Motor neuron (in vitro differentiated cells): ENCODE measurements at places on chromosomes 2 and 18.
A peak's percentile ranks its signal among the peaks of the same experiment; 100 is the strongest.

- peak; percentile 27 for ATAC-seq
Observed at GRCh38 chr2:124241-124880, 78.1 kb upstream of the FAM110C start.

DNA sequence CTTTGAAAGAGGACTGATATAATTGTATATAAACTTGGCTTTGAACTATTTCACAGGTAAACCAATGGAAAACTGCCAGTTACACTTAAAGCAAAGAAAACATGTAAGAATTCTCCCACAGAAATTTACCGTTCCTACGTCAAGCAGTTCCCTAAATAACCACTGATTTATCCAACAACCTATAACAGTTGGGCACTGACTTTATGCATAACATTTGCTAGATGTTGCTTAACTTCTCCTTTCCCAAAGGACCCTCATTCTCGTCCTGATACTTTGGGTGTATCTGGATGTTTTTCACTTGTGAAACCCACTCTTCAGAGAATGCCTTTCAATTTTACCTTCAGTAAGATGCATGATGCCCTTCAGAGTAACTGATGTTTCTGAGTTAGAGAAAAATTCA is 43.8 kb downstream of the STAT1 start:
- ATAC-seq: no peak

DNA sequence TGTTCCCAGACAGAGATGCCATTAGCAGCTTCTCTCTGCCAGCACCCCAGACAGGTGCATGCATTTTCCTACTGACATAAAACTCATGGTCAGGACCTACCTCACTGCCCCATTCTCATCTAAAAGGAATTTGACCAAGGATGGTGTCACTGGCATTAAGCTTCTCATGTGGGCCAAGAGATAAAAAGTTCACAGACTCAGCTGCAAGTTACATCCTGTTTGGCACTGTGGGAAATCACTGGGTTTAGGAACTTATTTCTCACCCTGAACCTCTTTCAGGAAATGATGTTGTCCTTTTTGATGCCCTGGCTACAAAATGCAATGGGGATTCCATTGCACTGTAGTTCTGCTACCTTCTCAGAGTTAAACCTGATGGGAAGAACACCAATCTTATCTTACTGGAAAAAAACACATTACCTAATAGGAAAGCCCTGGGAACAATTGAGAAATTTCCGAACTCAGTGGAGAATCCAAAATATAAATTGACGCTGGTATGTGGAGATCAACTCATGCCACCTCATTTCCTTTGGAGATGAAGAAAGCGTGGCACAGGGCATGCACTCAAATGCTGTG is 252.1 kb upstream of the COPS8 start:
- no peak for ATAC-seq

DNA sequence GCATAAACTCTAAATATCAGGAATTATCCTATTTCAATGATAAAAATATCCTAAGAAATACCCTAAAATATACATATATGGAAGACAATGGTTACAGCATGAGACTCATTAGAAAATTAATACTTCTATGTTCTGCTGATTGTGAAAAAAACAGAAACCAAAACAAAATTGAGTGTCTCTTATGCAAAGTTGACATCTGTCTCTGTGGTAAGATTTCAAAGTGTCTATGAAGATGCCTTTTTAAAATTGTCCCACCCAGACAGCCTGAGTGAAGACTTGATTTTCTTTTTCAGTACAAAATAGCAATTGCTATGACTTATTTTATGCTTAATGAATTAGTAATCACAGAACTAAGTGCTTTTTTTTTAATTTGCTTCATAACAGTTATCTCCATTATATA is 1368.4 kb upstream of the LRRTM1 start:
- ATAC-seq: no peak

- peak; percentile 77 for ATAC-seq
Observed at GRCh38 chr2:124027182-124027581, 2.1 kb downstream of the CNTNAP5 start.

DNA sequence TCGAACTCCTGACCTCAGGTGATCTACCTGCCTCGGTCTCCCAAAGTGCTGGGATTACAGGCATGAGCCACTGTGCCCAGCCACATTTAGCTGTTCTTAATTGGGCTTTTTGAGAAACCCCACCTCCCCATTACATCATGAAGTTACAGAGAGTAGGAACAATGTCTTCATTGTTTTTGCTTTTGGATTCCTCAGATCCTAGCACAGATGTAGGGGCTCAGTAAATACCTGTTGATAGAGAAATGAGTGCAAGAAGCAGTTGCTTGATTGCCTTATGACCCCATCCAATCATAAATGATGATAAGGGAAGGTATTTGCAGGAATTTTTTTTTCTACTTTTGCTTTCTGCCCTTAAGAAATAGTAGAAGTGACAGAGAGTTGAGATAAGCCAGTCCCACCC is 25.4 kb downstream of the GREB1L start:
- ATAC-seq: no peak

GRCh38 chr2:54585136-54585733 is 129.1 kb downstream of the SPTBN1 start:
- no peak for ATAC-seq

DNA sequence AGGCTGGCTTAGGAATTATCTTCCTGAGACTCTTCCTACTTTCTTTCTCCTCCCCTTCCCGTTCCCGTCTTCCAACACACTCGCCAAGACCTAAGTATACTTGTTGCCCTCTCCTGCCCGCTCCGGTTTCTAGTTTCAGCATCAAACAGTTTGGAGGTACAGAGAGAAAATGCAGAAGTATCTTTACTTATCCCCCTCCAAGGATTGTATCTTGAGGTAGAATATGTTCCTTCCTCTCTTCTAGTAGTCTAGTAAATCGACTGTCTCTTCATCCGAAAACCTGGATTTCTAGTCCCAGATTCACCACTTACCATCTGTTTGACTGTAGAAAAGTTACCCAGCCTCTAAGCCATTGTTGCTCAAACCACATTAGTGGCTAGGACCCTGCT is 755 bp downstream of the EIF4E2 start:
- ATAC-seq: no peak

GRCh38 chr2:27606611-27607010 is 22.2 kb downstream of the CCDC121 start:
- no peak for ATAC-seq

GRCh38 chr2:130790804-130791616 is 35.7 kb downstream of the AMER3 start:
- peak; percentile 94 for ATAC-seq

- ATAC-seq: no peak
Observed at GRCh38 chr18:44805176-44805575, 124.5 kb downstream of the SETBP1 start.

- no peak for ATAC-seq
Observed at GRCh38 chr2:54954705-54955357, 95.4 kb downstream of the RTN4 start.

GRCh38 chr18:56468396-56468795 is 170.0 kb downstream of the TXNL1 start:
- no peak for ATAC-seq

- ATAC-seq: no peak
Observed at GRCh38 chr2:168543037-168543436, 87.0 kb downstream of the CERS6 start.

GRCh38 chr2:8322634-8323033 is 359.2 kb upstream of the ID2 start:
- ATAC-seq: no peak

GRCh38 chr2:118014492-118014824 is 588 bp upstream of the CCDC93 start:
- ATAC-seq: no peak

DNA sequence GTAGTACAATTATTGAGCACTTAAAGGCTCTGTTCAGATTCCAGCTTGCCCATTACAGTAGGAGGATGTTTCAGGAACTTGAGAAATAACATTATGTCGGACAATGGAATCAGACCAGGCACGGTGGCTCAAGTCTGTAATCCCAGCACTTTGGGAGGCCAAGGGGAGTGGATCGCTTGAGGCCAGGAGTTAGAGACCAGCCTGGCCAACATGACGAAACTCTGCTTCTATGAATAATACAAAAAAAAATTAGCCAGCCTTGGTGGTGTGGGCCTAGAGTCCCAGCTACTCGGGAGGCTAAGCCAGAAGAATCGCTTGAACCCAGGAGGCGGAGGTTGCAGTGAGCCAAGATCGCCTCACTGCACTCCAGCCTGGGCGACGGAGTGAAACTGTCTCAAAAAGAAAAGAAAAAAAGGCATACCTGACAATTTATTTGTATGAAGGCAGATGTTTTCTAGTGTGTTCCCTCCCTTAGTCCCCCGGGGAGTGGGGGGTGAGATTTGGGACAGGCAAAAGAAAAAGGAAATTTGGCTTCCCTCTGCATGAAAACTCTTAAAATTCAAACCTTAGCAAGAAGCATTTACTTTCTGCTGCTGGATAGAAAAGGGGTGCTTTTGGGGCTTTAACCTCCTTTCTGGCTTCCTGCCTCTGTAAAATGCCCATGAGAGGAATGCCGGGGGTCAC is 13.7 kb upstream of the ZNF532 start:
- no peak for ATAC-seq

DNA sequence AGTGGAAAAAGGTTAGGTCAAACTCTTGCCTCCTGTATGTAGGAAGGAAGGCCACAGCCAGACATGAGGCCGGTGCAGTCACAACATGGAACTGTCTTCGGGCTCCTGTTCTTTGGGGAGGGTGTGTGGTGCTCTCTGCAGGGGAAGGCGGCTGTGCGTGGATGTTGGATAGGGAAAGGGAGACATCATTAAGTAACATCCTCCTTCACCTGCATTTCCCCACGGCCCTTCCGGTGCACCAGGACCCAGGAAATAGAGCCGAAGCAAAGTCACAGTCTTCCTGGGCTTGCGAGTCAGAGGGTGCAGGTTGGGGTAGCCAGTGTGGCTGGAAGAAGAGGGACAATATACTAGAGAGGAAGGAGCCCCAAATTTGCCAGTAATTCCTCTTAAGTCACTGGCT is 78.9 kb upstream of the SMAD7 start:
- ATAC-seq: no peak

DNA sequence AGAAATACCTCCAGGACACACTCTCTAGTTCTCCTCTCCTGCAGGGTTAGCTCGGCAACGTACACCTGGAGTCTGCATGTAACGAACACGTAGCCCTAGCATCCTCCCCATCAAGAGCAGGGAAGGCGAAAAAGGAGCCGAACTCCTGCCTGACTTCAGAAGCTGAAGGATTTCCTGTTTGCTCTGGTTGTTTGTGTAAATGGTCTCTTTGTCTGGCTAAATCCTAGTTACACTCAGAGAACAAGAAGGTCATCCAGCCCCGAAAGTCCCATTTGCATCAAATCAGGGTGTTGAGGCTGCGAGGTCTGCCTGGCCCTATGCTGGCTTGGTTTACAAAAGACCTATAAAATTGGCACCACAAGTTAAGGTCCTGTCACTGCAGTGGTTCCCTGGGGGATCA is 66.4 kb upstream of the POMC start:
- ATAC-seq: peak; percentile 77

DNA sequence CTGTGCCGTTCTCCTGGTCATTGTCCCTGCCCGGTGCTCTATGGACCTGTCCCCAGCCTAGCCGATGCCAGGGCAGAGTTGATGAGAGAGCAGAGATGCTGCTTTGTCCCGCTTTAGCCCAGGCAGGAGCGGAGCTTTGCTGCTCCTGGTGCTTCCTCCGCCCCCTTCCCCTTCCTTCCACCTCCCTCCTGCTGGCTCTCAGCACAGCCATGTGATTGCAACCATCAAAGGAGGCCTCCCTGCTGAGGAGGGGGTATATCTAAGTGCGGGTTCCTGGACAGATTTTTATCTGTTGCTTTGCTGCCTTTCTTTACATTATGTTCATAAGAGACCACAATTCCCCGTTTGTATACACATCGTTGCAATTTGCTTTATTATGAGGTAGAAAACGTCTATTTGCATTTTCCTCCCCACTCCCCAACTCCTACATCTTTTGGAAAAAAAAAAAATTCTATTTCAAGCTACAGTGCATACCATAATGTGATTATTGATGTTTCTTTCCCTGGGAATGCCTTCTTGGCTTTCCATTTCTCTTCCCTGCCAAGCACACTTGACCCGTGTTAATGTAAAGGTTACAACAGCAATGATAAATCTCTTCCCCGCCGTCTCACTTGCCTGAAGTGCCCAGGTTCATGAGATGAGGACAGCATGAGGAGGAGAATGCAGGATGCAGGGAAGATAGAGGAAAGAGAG is 25.4 kb downstream of the ALPK2 start:
- ATAC-seq: no peak

GRCh38 chr2:234324116-234324515 is 172.8 kb downstream of the ARL4C start:
- ATAC-seq: peak; percentile 39

- no peak for ATAC-seq
Observed at GRCh38 chr18:79934311-79935097, 16.9 kb downstream of the SLC66A2 start.

DNA sequence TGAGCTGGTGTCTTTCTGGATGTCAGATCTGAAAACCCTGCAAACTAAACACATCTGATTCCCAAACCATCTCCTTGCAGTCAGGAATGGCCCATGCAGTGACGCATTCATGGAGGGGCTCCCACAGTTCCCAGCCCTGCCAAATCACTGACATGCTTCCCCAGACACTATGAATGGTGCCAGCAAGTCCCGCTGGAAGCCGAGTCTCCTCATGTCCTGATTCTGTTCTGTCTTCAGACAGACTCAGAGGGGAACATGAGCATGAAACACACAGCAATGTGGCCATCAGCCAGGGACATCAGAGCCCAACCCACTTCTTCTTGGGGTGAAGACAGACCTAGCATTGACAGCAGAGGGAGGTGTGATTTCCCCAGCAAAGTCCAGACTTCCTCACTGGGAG is 83.7 kb downstream of the TTC32 start:
- no peak for ATAC-seq

- no peak for ATAC-seq
Observed at GRCh38 chr2:144707736-144708326, 187.9 kb upstream of the ZEB2 start.

- ATAC-seq: no peak
Observed at GRCh38 chr2:129762386-129763189, 216.9 kb upstream of the RAB6C start.

DNA sequence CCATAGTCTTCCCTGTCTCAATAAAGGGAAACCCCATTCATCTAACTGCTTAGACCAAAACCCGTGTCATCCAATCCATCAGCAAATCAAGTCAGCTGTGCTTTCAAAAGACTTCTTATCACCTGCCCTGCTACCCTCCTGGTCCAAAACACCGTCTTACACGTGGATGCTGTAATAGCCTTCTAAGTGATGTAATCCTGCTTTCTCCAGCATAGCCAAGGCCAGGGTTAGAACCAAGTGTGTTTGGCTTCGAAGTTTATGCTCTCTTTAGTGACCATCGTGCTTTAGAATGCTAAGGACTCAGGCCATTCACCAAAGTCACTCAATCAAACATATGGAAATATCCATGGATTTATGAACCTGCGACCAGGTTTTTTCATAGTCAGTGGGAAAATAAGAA is 25.5 kb downstream of the NEB start:
- ATAC-seq: no peak

GRCh38 chr2:111116011-111116746 is 4.5 kb upstream of the BCL2L11 start:
- no peak for ATAC-seq

- no peak for ATAC-seq
Observed at GRCh38 chr2:134634054-134634753, 84.6 kb downstream of the TMEM163 start.
